NCI-H1048 (cell line): ENCODE measurements at places on chromosomes 13 and 19.

GRCh38 chr19:6528544-6529121, 2.2 kb upstream of the TNFSF9 start:
- no peak for DNase-seq

GRCh38 chr13:37597477-37598025, 1.0 kb downstream of the POSTN start:
- DNase-seq = no peak

DNA sequence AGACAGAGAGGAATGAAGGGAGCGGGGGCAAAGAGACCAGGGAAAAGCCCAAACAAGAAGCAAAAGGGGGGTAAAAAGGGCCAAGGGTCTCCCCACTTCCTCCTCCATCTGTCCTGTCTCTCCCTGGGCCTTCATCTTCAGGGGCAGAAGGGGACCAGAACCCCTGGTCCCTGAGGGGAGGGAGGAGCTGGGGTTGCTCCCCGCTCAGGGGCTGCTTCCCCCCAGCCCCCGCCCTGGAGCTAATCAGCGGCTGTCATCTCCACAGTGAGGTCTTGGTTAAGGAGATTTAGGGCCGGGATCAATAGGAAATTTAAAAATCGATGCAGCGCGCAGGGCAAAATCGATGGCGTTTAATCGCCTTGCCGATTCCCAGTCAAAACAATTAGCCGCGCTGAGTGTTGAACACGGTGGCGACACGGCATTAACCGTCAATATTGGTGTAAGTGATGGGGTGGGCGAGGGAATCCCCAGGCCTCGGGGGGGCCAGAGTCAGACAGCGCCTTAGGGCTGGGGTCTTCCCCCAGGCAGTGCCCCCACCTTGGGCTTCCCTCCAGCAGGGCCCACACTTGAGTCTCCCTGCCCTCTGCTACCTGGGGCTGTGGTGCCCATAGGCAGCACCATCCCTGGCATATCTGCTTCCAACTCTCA, 29.5 kb upstream of the POU2F2 start:
- no peak for DNase-seq

DNA sequence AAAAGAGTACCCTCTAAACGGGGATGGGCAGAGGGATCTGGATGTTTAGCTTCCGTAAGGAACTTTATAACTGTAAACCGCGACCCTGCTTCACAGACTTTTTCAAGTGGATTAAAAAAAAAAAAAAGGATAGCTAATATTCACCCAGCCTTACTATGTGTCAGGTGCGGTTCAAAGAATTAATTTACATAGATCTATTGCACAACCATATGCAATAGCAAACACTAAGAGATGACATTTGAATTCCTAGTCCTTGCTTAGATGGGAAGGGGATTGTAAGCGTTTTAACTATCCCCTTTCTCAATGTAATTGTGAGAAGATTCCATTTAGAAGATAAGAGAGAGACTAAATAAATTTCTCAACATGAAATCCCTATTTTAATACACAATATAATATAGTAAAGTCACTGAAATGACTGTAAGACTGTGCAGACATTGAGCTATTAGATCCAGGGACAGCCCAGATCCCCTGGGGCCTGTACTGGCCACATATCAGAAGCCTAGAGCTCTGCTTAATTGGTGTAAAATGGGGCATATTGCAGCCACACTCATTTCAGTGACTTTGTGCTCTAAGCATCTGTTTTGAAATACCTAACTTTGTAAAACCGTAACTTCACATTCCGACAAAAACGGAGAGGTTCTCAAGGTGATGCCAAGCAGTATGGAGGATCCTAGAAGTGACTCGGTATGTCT, 13.6 kb downstream of the LATS2 start:
- DNase-seq = no peak

DNA sequence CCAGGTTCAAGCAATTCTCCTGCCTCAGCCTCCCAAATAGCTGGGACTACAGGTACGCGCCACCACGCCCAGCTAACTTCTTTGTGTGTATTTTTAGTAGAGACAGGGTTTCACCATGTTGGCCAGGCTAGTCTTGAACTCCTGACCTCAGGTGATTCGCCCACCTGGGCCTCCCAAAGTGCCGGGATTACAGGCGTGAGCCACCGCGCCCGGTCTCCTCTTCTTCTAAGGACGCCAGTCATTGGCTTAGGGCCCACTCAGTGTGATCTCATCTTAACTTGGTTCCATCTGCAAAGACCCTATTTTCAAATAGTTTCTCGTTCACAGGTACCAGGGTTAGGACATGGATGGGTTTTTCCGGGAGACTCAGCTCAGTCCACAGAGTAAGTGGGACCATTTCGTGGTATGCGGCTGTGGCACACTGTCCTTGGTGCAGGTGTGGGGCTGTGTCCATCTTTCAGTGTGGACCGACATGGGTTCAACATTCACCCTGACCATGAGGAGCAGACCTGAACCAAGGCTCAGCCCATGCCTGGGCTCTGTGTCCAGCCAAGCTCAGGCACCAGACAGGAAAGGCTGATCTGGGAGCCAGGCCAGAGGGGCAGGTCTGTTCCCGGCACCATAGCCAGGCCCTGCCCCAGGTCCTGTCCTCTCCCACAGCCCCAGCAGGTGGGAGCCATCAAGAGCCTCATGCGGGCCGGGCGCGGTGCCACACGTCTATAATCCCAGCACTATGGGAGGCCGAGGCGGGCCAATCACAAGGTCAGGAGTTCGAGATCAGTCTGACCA, 2.8 kb upstream of the MKNK2 start:
- no peak for DNase-seq

GRCh38 chr13:29761815-29762214, 88.6 kb downstream of the UBL3 start:
- DNase-seq = no peak

GRCh38 chr13:53264751-53265385, 236.3 kb downstream of the OLFM4 start:
- no peak for DNase-seq

DNA sequence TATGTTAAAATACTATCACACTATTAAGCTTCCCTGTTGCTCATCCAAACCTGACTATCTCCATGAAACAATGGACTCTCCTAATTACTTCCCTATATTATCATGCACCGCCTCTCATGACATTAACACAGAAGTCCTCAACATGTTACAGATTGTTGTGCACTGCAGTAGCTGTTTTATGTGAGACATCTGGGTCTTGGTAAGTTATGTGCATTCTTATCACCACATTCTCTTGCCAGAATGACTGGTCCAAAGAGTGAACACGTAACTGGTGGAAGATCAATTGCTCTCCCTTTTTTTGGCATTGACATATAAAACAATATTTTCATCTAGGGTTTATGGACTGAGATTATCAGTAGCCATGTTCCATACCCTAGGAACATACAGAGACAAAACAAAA, 59.4 kb downstream of the POSTN start:
- no peak for DNase-seq

DNA sequence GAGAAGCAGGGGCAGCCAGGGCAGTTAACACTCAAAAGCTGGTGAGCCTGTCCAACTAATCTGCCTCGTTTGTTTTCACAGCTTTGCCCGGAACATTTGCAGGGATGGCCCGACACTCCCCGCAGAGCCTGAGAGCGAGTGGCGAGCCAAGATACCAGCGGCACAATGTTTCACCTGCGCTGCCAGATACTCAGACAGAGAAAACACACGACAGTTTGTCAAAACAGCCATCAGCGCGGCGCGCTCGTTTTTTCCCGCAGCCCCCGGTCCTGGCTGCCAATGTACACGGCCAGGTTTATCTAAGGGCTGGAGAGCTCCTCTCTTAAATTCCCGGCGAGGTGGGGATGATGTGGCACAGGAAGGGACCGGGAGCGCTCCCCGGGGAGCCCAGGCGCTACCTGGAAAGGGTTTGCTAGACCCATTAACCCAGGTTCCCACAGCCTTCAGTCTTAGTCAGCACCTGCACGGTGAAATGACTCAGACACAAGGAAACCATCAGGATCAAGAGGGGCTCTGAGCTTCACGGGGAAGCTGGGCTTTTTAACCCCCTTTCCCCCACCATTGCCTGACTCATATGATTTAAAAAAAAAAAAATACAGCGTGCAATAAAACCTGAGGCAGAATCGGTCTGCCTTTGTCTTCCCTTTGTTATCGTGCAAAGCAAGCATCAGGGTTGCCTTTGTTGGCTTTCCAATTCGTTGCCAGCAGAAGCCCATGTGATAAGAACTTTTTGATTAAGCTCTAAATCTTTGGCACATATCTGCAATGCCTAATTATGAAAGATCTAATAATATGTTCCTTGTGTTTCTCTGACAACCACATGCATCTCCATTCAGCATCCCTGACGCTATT, 186.2 kb downstream of the EFNB2 start:
- no peak for DNase-seq

DNA sequence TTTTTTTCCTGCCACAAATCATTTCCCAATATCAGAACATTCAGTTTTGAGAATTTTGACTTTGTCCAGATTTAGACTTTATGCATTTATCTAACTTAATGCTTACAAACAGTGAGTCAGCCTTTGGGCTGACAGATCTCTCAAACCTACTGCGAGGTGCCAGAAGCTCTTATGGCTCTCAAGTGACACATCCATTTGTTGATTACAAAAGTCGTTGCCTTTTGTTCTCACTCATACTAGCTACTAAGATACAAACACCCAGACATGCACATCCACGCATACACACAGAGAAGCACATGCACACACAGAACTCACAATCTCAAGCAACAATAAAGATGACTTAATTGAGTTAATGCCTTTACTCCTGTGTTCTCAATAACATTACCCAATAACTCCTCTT, 1147.5 kb downstream of the DIAPH3 start:
- DNase-seq = no peak

GRCh38 chr13:105184201-105184600, 1351.3 kb downstream of the EFNB2 start:
- no peak for DNase-seq

- no peak for DNase-seq
These were observed 1156.0 kb downstream of the PCDH9 start for GRCh38 chr13:66074018-66074615.

GRCh38 chr19:24059563-24060295, 27.3 kb upstream of the ZNF254 start:
- DNase-seq = no peak

GRCh38 chr19:16389848-16390247, 65.2 kb downstream of the KLF2 start:
- DNase-seq = no peak

DNA sequence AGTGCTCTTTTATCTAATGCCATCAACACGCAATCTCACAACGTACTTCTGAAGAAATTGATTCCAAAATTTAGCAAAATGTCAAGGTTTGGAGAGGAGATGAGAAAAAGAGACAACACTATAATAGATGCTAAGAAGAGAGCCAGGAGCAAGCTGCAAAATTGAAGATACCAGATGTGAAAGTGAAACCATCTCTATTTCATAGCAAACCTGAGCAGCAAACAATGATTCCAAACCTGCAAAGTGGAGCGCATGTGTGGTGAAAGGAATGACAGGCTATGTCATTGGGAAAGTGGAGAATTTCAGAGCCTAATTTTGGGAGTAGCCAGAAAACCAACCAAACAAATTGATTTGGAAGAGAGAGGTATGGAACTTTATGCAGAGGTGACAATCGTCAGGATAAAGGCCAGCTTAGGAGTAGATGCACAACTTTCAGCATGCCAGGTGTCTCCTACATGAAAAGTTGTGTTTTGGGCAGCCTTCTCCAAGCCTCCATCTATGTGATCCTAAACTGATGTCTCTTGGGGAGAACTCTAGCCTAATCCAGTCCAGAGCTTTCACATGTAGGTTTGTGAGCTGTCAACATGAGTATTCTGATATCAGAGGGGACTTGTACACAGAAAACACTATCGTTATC, 158.4 kb upstream of the FNDC3A start:
- no peak for DNase-seq

GRCh38 chr19:55273978-55274707, 5.8 kb downstream of the HSPBP1 start:
- DNase-seq = no peak

DNA sequence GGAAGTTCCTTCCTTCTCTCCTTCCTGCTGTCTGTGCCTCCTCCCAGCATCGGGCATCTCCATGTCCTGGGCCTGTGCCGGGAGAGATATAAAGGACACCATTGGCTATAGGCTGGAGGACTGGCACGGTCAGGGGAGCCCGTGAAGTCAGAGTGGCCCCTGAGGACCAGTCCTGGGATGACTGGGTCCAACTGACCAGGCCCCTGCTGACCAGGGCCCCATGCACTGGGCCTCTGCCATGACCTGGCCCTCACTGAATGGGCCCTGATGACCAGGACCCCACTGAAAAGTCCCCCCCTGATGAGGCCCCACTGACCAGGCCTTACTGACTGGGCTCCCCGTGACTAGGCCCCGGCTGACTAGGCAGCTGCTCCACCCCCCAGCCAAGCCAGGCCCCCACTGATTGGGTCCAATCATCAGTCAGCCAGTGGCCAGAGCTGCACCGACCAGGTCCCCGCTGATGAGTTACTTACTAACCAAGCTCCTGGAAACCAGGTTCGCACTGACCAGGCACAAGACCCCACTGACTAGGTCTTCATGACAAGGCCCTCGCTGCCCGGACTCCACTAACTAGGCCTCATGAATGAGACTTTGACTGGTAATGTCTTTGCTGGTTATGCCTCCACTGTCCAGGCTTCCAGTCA, 20.0 kb upstream of the ZNF14 start:
- DNase-seq = no peak

- no peak for DNase-seq
These were observed 46.6 kb upstream of the UBAC2 start for GRCh38 chr13:99154064-99154463.

DNA sequence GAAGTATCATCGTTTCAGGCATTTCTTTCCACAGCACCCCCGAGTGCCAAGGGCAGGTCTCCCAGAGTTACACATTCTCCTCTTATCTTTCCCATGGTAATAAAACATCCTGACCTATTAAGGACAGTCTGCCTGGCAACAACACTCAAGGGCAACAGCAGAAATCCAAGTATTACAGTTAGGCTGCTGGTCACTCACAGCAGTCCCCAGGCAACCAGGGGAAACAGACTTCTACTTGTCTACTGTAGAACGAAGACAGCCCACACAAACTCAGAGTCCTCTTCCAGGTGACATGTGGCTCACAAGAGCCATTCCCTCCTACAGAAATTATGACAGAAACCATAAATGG, 24.3 kb downstream of the RCBTB1 start:
- no peak for DNase-seq

- no peak for DNase-seq
These were observed 86.1 kb downstream of the KLF12 start for GRCh38 chr13:74047931-74048600.

- DNase-seq = no peak
These were observed 981.5 kb downstream of the DIAPH3 start for GRCh38 chr13:59182241-59182640.

GRCh38 chr19:58009666-58010301, 7.2 kb upstream of the ZNF606 start:
- no peak for DNase-seq

GRCh38 chr19:37936886-37937285, 29.9 kb downstream of the SIPA1L3 start:
- no peak for DNase-seq

DNA sequence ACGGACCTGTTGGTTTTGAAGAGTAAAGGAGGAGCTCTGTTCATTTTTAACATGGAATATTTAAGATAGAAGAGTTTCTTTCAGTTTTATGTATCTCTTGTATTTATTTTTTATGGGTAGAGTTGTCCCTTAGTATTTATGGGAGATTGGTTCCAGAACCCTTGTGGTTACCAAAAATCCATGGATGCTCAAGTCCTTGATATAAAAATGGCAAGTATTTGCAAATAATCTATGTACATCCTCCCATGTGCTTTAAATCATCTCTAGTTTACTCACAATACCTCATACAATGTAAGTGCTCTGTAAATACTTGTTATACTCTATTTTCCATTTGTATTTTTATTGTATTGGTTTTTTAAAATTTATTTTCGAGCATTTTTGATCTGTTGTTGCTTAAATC, 63.1 kb downstream of the TM9SF2 start:
- no peak for DNase-seq
